ENCODE measurements at places on chromosomes 6 and 20.

- DNase-seq = no peak
These were observed 33.3 kb downstream of the PDRG1 start for GRCh38 chr20:31918466-31919105.

GRCh38 chr6:151247490-151247889, 7.7 kb downstream of the AKAP12 start:
- no peak for DNase-seq

DNA sequence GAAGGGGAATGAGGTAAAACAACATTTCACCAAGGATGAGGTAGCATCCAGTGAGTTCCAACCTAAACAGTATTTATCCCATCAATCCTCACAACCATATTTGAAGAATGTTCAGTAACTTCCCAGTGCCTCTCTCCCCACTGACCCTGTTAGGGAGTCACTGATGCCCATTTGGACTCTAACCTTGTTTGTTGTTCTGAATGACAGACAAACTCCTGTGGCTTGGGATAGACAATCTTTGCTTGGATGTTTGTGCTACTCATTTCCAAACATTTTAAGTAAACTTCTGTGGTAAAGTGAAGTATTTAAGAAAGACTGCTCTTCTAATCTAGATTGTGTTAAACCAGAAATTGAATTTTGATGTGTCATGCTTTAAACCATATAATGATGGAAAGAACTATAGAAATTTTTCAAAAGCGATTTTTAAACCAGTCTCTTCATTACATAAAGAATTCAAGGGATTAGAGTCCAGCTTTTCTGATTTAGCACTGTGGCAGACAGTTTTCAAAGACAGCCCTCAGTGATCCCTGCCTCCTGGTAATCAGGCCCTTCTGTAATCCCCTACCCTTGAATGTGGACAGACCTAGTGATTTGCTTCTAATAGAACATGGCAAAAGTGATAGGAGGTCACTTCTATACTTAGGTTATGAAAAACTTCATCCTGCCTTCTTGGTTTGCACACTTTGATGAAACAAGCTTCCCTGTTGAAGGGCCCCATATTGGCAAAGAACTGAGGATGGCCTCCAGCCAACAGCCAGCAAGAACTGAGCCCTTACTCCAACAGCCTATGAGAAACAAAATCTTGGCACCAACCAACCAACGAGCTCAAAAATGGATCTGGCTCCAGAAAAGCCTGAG, 191.6 kb downstream of the DST start:
- DNase-seq = no peak

DNA sequence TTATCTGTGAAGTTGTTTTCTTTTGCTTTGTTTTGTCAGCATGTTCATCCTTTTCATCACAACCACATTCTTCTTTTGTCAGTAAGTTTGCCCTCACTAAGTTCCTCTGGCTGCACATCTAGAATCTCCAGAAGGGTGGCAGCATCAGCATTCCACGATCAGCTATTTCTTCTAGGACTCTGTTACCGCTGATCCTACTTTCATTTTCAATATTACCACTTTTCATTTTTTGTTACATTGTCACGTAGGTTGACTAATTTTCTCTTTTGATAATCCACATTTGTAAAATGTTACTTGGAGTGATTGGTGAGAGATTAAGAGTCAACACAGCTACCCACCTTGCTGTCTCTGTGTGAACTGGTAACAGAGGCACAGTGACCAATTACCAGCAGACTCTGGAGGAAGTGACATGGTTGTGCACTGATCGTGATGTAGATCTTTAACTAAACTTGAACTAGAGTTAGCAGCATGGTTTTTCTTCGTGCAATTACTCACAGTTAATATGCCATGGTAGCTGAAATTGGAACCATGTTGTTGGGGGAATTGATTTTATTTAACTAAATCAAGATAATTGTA, 307.9 kb upstream of the SLC35B3 start:
- no peak for DNase-seq

DNA sequence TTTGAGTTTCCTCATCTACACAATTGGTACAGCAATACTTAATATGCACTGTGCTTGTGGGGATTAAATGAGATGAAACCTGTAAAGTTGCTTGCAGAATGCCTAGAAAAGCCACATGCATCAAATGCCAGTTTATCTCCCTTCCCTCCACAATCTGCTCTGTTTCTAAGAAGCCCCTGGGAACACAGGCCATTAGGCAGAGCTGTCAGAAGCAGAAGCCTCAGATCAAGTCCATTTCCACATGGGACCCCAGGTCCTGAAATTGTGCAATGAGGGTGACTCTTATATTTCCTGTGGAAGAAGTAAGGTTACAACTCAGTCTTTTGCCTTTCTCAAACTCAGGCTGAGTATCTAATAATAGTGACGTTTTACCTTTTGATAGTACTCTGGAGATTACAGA, 737.4 kb downstream of the KIF16B start:
- no peak for DNase-seq

- no peak for DNase-seq
These were observed 39.7 kb upstream of the TULP1 start for GRCh38 chr6:35552285-35552917.

DNA sequence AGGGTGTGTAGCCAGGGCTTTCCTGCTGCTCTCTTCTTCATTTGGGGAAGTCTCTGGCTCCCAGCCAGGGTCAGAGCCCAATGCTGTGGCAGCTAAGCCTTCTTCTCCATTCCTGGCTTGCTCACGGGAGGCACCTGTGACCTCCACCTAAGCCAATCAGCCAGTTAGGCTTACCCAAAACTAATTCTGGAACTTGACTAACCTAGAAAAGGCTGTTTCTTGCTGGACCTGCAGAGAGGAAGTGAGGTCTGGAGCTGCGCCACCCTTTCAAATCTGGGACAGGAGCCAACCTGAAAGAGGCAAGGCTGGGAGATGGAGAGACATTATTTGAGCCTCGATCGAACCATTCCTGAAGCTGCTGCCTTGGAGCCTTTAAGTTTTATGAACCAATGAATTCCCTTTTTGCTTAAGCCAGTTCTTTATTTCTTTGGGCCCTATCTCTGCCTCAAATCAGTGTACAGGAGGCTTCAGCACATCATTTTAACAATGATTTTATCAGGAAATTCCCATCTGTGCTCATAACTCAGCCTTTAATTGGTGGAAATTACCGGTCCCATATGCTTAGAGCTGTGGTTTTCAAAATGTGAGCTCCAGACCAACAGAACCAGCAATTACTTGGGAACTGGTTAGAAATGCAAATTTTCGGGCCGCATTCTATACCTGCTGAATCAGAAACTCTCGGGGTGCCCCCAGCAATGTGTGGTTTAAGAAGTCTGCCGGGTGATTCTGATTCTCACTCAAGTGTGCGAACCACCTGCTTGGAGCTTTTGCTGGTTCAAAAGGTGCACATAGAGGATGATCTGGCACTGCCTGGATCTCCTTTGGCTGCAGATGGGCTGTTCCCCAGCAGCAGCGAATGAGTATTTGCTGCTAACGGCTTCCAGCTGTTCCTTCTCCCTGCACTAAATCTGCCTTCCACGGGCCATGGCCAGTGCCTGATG, 97.4 kb upstream of the RNF24 start:
- no peak for DNase-seq

GRCh38 chr20:61954276-61955021, 111.2 kb downstream of the TAF4 start:
- no peak for DNase-seq

- DNase-seq = no peak
These were observed 155.9 kb upstream of the UST start for GRCh38 chr6:148590883-148591282.

DNA sequence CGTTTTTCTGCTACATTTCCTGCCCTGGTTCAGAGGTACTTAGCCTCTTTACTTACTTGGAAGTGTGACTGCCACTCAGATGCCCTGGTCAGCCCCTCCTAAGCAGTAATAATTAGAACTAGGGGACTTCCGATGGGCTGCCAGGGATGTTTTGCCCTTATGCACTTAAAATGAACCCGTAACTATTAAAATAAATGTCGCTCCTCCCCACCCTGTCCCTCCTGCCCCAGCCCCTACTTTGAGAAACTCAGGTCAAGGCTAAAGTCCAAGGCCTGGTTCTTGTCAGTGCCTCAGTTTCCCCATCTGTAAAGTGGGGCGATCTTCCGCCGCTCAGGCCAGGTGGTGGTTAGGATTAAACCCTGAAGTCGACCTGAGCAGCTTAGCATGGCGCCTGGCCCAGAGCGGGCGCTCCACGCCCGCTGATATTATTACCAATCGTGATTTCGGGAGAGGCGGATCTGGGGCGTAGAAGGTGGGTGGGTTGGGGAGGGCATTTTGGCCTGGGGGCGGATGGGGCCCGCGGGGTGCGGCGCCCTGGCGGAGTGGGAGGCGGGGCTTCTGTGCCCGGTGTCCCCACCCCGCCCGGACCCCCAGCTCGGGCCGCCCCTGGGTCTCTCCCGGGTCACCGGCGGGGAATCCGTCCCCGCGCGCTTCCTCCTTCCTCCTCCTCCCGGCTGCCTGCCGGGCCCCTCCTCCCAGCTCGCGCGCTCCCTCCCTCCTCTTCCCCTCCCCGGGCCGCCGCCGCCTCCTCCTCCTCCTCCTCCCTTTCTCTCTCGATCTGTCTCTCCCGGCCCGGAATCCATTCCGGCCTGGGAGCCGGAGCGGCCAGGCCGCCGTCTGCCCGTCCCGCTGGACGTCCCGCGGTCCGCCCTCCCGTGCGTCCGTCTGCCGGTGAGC, at the start of gene SRC:
Gene SRC, plus strand, starts transcription at position 802 of the 897 bp plus-strand sequence. CDS start 38,014 bp downstream, outside the sequence.
- no peak for DNase-seq

GRCh38 chr6:94130478-94130877, 711.1 kb upstream of the EPHA7 start:
- DNase-seq = no peak

- no peak for DNase-seq
These were observed 141.3 kb upstream of the HMGN3 start for GRCh38 chr6:79375635-79376337.

DNA sequence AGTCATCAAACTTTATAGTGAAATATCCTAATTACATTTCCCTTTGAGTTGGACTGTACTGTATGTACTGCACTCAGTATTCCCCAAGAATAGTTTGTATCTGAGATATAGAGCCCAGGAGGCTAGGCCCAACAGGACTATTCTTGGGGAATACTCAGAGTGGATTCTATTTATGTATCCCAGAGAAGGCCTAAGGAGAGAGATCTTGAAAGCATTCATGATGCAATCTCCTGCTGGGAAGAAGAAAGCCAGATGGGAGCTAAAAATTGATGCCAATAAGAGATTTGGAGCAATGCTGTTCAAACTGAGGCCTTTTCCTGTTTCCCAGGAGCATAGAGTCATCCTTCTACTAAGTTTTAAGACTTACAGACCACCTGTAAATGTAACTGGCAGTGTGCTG, 452.1 kb upstream of the PLCB4 start:
- DNase-seq = no peak
